ENCODE measurements at places on chromosomes 11 and 22.

- DNase-seq = no peak
Measured at GRCh38 chr22:37300551-37301017, 18.3 kb downstream of the CYTH4 start.

DNA sequence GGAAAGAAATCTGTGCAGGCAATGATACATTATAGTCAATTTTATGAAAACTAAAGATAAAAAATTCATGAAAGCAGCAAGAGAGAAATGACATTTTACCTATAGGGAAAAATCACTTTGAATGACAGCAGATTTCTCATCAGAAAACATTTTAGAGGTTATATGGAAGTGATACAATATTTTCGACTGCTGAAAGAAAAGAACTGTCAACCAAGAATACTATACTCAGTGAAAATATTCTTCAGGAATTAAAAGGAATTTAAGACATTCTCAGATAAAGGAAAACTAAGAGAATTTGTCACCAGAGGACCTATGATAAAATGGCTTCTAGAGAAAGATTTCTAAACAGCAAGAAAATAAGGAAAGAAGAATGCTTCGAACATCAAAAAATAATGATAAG, 820.8 kb downstream of the DLG2 start:
- no peak for DNase-seq

DNA sequence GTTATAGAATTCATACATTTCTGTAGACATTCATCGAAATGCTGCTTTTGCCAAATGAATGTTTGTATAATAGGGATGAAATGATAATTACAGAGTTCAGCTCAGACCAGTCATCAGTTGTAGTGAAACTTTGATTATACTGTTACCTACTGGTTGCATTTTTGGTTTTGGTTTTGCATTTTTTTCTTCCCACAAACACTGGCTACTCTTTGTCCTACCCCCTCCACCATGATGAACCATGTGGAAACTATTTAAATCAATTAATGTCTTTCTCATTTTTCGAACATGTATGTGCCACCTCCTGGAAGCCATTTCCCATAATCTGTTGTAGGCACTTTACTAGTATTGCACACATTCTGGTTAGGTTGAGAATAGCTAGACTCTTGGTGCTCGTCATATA, 75.3 kb upstream of the MTNR1B start:
- DNase-seq = no peak

DNA sequence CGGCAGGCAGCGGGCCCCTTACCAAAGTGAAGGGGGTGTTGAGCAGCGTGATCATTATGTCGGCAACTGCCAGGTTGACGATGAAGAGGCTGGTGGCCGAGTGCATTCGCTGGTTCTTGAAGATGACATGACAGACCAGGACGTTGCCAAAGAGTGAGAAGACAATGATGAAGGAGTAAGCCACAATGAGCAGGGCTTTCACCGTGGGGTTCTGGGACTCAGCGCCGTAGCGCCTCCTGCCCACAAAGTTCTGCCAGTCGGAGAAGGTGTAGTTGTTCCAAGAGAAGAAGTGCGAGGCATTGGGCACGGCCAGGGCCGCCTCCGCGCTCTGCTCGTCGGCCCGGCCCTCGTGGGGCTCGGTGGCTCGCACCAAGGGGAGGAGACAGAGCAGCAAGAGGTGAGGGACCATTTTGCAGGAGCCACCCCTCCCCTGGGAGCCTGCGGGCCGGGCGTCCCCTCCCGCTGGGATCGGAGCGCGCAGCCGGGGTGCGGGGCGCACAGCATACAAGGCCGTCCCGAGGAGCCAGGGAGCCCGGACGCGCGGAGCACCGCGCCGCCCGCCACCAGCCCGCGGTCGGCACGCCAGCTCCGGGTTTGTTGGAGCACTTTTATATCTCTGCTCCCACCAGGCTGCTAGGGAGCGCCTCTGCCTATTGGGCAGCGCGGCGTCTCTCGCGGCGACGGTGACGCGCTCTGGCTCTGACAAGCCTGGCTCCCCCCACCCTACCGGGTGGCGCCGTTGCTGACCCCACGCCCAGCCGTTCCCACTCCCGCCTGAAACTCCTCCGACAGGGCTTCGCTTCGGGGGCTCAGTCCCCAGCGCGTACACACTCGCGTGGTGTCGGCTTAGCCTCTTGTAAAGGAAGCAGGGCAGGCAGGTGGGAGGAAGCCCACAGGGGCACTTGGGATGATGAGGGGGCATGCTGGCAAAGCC, at the start of gene GPR83:
GPR83 (minus strand) TSS at position 581 of the 934 bp plus-strand sequence; CDS start at position 409, 172 bp downstream.
- no peak for DNase-seq

DNA sequence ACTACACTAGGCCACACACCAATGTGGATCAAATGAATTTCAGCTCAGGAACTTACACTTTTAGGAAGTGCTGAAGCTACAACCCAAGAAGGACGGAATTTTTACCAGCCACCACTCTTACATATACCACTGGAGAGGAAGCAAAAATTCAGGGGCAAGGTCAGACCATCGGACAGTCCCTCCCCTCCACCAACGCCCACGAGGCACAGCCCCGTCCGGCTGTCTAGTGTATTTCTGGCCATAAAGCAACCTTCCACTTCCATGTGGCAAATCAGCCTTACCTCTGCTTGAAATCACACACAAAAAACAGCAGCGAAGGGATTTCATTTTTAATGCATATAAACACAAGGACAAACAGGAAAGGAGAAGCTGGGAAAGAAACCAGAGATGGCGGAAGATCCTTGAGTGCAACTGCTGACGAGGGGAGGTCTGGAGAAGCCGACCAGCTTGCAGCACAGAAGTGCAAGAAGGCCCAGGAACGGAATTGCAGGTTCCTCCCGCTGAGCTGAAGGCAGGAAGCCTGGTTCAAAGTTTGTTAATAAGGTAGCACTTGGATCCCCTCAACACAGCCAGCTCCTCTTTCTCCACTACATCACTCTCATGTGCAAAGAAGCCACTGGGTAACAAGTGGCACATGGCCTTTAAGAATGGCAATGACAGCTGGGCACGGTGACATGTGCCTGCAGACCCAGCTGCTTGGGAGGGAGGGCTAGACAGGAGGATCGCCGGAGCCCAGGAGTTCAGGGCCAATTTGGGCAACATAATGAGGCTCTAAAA, 71.5 kb downstream of the SHANK2 start:
- DNase-seq = no peak
